HCT116 (cell line): ENCODE measurements at places on chromosomes 11 and 22.

GRCh38 chr22:43526117-43526655, 114.4 kb downstream of the MPPED1 start:
- no peak for DNase-seq

DNA sequence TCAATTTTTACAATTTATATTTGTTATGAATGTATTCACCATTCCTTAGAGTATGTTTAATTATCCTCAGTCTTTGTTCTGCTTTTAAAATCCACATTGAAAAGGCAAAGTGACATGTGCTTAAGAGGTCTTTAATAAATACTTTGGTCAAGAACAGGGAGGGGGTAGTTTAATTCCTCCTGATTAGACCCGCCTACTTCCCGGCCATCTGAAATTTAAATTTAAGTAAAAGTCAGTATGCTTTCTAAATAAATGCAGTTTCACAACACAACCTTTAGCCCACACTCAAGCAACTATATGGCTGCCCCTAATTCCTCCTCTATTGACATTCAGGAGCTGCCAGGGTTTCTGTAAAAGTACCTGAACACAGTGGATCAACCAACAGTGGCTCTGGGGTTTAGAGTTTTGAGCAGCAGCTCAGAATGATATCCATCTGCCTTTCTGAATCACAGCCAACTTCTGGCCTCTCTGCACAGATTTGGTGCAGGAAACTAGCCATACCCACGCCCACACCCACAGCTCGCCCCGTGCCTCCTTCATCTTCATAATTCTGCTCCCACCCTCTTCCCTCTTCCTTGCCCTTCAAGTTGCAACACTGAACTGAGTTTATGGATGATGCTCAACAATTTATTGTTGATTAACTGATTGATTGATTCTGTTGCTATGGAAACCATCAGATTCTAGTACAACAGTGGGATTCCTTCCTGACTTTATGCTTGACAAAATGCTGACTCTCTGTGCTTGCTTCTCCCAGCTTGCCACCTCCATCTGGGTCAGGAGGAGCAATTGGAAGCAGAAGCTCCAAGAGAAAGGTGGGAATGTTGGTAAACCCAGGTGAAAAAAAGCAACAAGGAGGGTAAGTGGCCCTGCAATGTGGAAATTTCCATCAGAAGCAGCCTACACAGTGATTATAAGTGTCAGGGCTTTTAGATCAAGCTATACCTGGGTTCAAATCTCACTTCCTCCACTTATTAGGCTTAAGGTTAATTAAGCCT, 70.8 kb downstream of the PANX1 start:
- no peak for DNase-seq

GRCh38 chr11:69439127-69439526, 42.3 kb upstream of the LINC01488 start:
- DNase-seq: no peak

DNA sequence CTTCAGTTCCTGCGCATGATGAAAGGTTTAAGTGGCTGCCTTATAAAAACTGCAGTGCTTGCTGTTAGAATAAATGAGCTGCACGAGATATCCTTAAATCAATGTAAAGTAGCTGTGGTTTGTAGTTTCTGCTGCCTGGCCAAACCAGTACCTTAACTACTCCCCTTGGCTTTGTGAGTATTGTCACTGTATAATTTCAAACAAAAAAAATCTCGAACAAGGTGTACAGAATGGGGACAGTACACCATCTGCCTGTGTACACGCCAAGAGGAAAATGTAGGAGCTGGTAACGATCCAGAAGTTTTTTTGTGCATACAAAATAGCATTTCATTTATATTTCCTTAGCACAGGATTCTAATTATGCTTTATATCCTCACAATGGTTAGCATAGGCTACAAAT, 20.6 kb upstream of the NDUFC2 start:
- no peak for DNase-seq

DNA sequence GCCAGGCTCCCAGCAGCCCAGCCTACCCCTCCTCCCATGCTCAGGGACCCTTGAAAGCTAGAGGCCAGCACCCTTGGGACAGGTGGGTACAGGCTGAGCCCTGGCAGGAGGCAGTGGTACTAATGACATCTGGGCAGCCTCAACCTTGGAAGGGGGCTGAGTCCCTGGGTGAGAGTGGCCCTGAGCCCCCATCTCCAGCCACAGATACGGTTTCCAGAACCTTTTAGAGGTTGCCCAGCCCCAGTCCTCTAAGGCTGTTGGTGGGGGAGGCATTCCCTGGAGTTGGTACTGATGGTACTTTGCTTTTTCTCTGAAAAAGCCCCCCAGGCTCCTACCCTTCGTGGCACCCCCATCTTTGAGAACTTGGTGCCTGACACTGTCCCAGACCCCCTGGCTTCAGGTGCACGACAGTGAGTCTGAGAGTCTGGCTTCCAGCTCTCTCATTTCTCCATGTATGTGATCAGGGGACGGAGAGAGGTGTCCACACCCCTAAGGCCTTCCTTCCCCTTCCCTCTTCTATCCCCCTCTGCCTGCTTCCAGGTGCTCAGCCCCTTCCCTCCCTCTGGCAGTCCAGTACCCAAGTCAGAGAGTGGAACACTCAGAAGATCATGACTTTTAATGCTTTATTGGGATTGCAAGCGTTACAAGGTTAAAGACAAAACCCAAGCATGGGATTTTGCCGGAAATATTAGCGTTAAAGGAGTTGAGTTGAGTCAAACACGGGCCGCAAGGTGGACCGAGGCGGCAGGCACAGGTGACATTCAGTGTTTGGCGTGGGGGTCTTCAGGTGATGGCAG, 10.5 kb downstream of the IGF2 start:
- no peak for DNase-seq

DNA sequence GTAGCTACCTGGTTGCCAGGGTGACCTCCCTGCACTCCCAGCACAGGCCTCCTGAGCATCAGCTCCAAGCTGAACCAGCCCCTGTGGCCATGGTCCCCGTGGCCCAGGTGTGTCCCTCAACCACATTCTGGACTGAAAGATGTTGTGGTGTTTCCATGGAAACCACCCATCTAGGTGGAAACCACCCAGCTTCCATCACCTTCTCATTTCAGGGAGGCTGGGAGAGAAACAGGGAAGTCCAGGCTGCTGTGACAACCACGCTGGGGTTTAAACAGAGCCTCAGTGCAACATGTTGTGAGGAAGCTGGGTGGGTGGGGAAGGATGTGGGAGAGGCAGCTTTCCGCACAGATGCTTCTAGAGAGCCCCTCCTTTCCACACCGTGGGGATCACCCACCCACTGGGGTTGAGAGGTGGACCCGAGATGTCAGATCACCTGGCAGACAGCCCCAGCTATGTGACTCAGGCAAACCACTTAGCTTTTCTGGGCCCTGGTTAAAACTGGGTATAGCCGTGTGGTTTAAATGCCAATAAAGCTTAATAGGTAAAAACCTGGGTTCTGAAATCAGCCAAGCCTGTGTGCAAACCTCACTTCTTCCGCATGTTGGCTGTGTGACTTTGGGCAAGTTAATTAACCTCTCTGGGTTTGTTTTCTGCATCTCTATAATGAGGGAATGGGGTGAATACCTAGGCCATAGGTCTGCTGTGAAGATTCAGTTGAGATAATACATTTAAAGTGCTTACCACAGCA, 46.4 kb downstream of the CD82 start:
- no peak for DNase-seq

GRCh38 chr11:66150725-66151124, 80.7 kb downstream of the PACS1 start:
- no peak for DNase-seq

- no peak for DNase-seq
Measured at GRCh38 chr11:28242596-28242995, 134.4 kb downstream of the METTL15 start.

- no peak for DNase-seq
Measured at GRCh38 chr11:82858556-82859091, 41.6 kb downstream of the PRCP start.

DNA sequence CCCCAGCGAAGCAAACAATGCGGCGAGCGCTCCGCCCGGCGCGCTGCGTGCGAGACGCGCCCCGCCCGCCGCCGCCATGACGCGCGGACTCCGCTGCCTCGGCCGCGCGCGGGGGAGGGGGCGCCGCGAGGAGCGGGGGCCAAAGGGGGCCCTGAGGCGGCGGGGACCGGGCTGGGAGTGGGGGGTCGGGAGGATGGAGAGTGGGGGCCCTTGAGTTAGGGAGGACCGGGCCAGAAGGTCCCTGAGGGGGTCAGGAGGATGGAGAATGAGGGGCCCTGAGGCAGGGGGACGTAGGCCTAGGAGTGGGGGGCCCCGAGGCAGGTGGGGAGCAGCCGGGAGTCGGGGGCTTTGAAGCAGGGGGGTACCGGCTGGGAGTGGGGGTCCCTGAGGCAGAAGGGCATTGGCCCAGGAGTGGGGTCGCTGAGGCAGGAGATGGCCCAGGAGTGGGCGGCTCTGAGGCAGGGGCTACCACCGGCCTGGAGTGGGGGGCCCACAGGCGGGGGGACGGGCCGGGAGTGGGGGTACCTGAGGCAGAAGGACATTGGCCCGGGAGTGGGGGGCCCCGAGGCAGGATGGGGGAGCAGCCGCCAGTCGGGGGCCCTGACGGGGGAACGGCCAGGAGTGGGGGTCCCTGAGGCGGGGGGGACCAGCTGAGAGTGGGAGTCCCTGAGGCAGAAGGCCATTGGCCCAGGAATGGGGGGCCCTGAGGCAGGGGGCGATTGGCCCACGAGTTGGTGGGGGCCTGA, at the start of gene BRD1:
Gene BRD1 (minus strand): TSS at position 21 of the 746 bp plus-strand sequence. CDS start 3,556 bp downstream, outside the sequence.
- no peak for DNase-seq

- peak; percentile 31 for DNase-seq
Measured at GRCh38 chr11:19311308-19312030, 70.7 kb upstream of the E2F8 start.

- no peak for DNase-seq
Measured at GRCh38 chr22:50136581-50137015, 33.9 kb upstream of the PANX2 start.

- DNase-seq: no peak
Measured at GRCh38 chr22:27644566-27644965, 157.0 kb downstream of the MN1 start.

GRCh38 chr11:57315491-57315890, 9.3 kb downstream of the TNKS1BP1 start:
- DNase-seq: no peak

- DNase-seq: no peak
Measured at GRCh38 chr11:116643521-116643920, 129.3 kb downstream of the BUD13 start.

DNA sequence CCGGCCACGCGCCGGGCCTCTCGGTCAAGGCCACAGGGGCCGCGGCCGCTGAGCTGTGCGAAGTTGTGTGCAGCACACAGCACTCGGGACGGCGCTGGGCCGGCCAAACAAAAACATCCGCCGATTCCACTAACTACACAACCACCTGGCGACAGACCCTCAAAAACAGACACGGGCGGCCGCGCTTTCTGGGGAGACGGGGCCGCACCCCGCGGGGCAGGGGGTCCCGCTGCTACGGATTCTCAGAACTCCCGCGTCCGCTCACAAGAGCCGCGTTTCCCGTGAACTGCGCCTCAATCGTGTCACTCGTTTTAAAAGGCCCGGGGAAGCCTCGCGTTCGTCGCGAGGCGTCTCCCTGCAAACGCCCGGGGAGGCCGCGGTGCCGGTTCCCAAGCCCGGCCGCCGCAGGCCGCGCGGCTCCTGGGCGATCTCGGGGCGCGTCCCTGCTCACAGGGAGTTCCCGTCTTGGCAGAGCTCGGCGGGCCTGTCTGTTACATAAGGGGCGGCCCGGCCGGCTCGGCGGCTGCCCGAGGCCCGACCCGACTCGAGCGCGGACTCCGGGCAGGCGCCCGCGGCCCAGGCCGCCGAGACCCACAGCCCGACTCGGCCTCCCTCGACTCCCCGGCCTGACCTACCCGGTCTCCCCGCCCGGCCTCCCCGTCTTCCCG, 936 bp downstream of the BRD1 start:
- no peak for DNase-seq

GRCh38 chr11:2142762-2143202, 3.6 kb upstream of the IGF2 start:
- DNase-seq: no peak

DNA sequence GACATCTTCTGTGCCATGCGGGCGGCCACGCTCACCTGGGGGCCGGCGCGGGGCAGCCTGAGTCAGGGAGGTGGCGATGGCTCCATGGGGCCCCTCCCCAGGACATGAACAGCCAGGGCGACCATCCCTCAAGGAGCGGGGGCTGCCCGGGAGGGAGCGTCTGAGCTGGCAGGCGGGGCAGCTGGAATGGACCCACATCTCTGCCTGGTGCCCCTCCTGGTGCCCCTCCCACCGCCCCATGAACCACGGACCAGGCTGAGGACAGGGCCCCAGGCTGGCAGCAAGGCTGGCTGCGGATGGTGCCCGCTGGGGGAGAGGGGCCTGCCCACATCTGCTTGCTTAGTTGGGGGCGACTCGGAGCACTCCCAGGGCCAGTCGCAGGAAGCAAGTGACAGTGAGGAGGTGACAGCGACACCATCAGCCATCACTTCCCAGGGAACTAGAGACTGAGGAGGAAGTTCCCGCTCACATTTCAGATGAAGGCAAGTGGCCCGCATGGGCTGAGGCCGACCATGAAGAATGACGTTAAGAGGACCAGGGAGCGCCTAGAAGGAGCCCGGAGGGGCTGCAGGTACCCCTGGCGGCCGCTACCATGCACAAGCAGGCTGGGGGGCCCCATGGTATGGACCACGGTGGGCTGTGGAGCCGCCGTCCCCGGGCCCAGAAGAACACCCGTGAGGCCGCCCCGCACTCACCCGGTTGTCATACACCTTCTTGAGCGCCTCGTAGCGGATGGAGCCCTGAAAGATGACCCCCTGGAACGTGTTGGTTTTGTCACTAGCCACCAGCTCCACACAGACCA, 37.3 kb downstream of the KIAA0930 start:
- no peak for DNase-seq

DNA sequence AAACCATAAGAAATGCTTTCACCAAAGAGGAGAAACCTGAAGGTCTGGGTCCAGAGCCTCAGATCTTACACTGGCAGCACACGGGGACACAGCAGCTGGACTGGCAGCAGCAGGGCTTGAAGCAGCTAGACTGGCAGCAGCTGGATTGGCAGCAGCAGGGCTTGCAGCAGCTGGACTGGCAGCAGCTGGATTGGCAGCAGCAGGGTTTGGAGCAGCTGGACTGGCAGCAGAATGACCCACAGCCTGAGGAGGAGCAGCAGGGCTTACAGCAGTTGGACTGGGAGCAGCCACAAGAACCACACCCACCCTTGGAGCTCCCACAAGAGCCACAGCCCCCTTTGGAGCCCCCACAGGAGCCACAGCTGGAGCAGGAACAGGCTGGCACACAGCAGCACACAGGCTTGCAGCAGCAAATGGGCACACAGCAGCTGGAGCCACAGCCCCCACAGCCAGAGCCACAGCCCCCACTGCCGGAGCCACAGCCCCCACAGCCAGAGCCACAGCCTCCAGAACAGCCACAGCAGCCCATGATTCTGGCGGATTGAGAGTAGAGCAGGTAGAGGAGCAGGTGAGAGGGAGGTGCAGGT, at the start of gene KRTAP5-11:
Gene KRTAP5-11 (minus strand): TSS at position 567 of the 587 bp plus-strand sequence. CDS start 38 bp downstream, at position 529.
- DNase-seq: no peak

DNA sequence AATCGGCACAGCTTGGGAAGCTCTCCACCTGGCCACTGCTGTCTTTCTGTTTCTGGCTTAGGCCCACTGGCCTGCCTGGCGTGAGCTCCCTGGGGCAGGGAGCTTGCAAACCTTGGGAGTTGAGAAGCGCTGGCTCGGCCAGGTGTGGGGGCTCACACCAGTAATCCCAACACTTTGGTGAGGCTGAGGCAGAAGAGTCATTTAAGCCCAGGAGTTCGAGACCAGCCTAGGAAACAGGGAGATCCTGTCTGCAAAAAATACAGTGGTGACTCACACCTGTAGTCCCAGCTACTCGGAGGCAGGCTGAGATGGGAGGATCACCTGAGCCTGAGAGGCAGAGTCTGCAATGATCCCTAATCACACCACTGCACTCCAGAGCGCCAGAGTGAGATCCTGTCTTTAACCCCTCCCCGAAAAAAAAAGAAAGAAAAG, 4.0 kb downstream of the AP5B1 start:
- DNase-seq: no peak

- no peak for DNase-seq
Measured at GRCh38 chr22:34015642-34016041, 95.4 kb upstream of the LARGE1 start.
